Activated B cell treated with CpG ODN at 0.5 μM for 24 hours (primary cell): ENCODE measurements at places on chromosomes 4 and X.

DNA sequence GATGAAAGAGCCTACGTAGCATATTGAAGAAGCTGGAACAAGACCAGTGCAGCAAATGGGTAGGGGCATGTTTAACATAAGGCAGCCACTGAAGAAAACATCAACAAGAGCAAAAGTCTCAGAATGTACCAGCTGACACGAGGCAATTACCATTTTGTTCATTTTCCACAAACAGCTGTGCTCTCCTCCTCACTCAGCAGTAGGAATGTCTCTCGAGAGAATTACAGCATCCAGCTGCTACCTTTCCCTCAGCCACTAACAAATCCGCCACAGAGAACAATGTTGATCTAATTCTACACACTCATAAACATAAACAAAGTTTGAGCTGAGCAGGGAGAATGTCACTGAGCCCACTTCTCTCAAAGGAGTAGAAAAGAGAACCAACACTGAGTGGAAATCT lies 68.0 kb downstream of the OPHN1 start:
- DNase-seq: no peak
- H3K27me3 ChIP-seq: no peaks in the 10 kb centered on the region
- H3K27ac ChIP-seq: no peak overlapping the region
- H3K36me3 ChIP-seq: no peaks in the 10 kb centered on the region
- H3K4me3 ChIP-seq: no peak overlapping the region

DNA sequence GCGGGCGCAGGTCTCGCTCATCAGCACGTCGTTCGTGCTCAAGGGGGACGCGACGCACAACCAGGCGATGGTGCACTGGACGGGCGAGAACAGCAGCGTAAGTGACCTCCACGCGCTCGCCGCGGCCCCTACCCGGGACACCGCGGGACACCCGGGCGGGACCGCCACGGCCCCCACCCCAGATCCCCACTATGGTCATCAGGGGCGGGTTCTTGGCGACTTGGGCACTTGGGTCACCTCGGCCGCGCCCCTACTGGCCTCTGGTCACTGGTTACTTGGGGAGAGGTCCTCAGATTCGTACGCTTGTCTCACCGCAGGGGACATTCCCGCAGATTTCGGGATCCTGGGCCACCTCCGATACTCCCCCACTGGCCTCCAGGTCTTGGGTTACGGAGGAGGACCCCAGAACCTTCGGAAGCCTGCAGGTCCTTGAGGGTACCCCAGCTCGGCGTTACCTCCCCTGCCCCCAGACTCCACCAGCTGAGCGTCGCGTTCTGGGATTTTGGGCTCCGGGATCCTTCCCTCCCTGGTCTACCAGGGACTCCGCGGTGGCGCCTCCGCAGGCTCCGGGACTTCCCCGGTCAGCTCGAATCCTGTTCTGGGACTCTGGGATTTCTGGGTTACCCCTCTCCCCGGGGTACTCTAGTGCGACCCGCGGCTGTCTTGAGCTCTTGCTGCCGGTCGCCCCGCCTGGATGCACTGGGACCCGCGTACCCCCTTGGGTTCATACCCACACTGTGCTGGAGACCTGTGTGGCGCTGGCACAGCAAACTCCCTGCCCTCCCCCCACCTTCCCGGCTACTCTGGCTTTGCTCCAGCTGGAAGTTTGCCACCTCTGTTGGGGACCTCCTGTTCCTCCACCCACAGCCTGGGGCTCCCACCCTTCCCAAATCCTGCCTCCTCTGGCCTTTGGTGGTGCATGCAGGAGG lies 956 bp downstream of the SORCS2 start:
- no peak for DNase-seq
- peaks cover 57% of the 10 kb centered on the region for H3K27me3 ChIP-seq
- no peak overlapping the region for H3K27ac ChIP-seq
- no peak overlapping the region for H3K4me3 ChIP-seq

DNA sequence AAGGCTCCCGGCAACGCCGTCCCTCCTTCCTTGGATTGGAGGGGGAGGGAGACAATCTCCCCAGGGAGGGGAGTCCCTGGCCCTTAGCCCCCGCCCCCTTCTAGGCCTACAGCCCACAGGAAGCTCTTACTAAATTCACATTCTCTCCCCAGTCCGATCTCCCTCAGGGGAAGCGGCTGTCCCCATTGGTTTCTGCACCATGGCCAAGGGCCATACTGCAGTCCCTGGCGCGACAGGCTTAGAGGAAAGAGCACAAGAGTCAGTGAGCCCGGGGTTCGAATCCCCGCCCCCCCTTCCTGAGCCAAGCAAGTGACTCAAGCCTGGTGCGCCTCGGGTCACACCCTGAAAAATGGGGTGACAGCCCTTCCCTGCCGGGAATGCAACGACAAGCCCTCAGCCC lies 1.1 kb downstream of the ABLIM2 start:
- peaks cover 3% of the 10 kb centered on the region for H3K36me3 ChIP-seq
- peak overlapping the region; percentile 62 for H3K4me3 ChIP-seq
- no peak overlapping the region for H3K27ac ChIP-seq

GRCh38 chr4:24063731-24064130 lies 173.9 kb upstream of the PPARGC1A start:
- H3K4me3 ChIP-seq: no peak overlapping the region
- DNase-seq: no peak
- no peak overlapping the region for H3K27ac ChIP-seq
- no peaks in the 10 kb centered on the region for H3K36me3 ChIP-seq

DNA sequence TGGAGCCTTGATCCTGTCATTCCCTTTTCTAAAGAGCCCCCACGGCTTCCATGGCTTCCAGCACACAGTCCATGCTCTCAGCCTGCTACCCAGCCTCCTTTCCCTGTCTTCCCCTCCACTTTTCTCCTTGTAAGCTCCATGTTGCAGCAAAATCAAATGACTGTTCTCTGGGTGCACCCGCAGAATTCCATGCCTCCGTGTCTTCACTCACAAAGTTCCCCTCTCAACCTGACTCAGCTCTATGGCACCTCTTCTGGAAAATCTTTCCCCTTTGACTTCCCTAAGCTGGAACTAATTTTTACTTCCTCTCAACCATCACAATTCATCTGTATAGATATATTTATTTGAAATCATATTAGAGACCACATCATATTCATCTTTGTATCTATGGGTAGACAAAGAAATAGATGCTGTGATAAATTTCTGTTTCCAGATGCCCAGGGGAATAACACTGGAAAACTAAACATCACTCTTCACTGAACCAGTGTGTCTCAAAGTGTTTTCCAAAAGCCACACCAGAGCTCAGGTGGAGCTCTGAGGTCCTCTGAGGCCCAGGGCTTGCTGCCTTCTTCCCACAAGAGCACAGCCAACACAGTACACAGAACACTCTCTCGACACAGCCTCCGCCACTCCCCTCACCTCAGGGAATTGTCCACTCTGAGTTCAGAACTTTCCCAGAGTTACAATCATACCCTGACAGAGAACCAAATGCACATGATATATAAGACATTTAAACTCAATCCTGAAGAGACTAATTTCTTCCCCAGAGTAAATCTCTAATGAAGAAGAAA lies 3.3 kb downstream of the SETD7 start:
- DNase-seq: no peak
- H3K4me1 ChIP-seq: peaks cover 53% of the 10 kb centered on the region
- peaks cover 16% of the 10 kb centered on the region for H3K36me3 ChIP-seq
- H3K27ac ChIP-seq: peak overlapping the region; percentile 53

DNA sequence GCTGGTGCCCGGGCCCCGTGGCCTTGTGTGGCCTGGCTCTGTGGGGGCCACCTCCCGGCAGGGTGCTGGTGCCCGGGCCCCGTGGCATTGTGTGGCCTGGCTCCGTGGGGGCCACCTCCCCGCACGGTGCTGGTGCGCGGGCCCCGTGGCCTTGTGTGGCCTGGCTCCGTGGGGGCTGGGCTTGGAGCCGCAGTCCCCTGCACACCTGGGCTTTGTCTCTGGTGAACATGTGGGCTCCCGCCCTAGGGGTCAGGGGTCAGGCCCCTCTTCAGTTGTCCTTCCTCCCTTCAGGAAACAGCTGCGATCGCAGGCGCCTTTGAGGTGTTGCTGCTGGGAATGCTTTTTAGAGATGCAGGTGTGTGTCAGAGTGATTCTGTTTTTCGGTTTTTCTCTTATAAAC lies 17.2 kb downstream of the UVSSA start:
- no peaks in the 10 kb centered on the region for H3K4me1 ChIP-seq
- no peak overlapping the region for H3K4me3 ChIP-seq
- peaks cover 14% of the 10 kb centered on the region for H3K36me3 ChIP-seq
- no peak overlapping the region for H3K27ac ChIP-seq

- DNase-seq: no peak
- H3K27me3 ChIP-seq: no peaks in the 10 kb centered on the region
- H3K36me3 ChIP-seq: peaks cover 73% of the 10 kb centered on the region
- no peak overlapping the region for H3K4me3 ChIP-seq
- H3K4me1 ChIP-seq: peaks cover 71% of the 10 kb centered on the region
- peak overlapping the region; percentile 91 for H3K27ac ChIP-seq
Observed at GRCh38 chr4:163556650-163557391, 62.3 kb downstream of the TMA16 start.

DNA sequence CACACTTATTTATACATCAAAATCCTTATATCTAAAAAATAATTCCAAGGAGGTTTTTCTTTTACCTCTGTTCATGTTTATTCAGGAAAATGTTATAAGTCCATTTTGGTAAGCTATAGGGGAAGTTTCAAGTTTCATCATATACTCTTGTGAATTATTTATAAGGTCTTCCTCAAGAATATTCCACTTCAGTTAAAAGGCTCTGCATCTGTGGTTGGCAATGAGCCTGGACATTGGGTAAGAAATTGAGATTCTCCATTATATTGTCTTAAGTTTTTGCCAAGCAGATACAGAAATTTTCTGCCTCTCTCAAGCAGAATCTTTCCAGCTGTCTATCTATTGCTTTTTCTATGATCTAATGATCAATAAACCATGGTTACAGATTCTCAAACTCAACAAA lies 641.9 kb downstream of the NLGN4X start:
- H3K27me3 ChIP-seq: no peaks in the 10 kb centered on the region
- no peak overlapping the region for H3K4me3 ChIP-seq
- no peak for DNase-seq
- peaks cover 2% of the 10 kb centered on the region for H3K4me1 ChIP-seq

DNA sequence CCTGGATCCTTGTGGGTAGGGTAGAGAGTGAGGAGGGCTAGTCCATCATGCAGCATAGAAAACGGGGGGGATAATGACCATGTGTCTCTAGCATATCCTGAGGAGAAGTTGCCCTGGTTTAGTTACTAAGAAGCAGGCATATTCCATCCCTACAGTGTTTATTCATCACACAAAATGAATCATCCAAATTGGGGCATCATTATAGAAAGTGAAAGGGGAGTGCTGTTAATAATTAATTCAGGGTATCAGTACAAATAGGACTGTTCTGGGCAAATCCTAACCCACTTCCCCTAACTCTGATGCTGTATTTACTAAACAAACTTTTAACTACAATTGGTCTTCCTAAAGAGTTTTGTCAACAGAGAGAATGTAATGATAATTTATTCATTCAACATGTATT lies 281.1 kb upstream of the ARX start:
- DNase-seq: no peak
- H3K27me3 ChIP-seq: no peaks in the 10 kb centered on the region
- no peaks in the 10 kb centered on the region for H3K4me1 ChIP-seq
- no peak overlapping the region for H3K4me3 ChIP-seq

- DNase-seq: no peak
- no peak overlapping the region for H3K4me3 ChIP-seq
- H3K27me3 ChIP-seq: no peaks in the 10 kb centered on the region
- no peaks in the 10 kb centered on the region for H3K36me3 ChIP-seq
- no peaks in the 10 kb centered on the region for H3K4me1 ChIP-seq
Observed at GRCh38 chrX:44569122-44569521, 26.5 kb upstream of the FUNDC1 start.

DNA sequence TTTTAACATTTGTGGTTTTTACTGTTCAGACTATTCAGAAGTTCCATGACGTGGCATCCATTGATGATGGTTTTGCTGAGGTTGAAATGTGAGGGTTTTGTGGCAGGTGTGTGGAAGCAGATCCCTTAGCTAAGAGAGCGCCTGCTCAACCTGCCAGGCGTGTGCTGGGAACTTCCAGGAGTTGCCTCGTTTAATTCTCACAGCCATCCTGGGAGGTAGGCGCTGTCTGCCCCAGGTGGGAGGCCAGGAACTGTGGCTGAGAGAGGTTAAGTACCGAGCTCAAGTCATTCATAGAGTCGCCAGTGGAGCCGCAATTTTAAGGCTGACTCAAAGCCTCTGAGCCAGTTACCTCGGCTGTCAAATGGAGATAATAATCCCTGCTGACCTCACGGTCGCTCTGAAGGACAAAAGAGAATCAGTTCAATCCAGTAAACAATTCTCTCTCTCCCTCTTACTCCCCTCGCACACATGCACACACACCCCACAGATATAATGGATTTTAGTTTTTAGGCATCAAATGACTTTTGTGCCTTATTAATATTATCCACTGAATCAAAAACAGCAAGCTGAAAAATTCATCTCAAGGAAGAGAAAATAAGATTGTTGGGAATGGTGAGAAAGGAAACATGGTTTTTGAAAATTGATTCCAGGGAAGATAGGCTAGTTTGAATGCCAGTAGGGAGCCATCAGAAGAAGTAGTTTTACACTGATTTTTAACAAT lies 171.3 kb downstream of the PTTG2 start:
- peaks cover 44% of the 10 kb centered on the region for H3K4me1 ChIP-seq
- H3K4me3 ChIP-seq: peak overlapping the region; percentile 49
- H3K36me3 ChIP-seq: peaks cover 78% of the 10 kb centered on the region

GRCh38 chrX:12007881-12008280 lies 130.4 kb upstream of the FRMPD4 start:
- no peaks in the 10 kb centered on the region for H3K4me1 ChIP-seq
- no peak overlapping the region for H3K4me3 ChIP-seq
- H3K27me3 ChIP-seq: no peaks in the 10 kb centered on the region
- H3K27ac ChIP-seq: no peak overlapping the region
